ENCODE measurements at places on chromosomes 16 and 17.

GRCh38 chr17:35666070-35666469, 65.4 kb upstream of the RASL10B start:
- DNase-seq, result peak; percentile 6

GRCh38 chr17:76867578-76868175, 527 bp upstream of the MGAT5B start:
- peak; percentile 75 for DNase-seq

- no peak for DNase-seq
Measured at GRCh38 chr17:77105706-77106105, 35.1 kb upstream of the SEC14L1 start.

DNA sequence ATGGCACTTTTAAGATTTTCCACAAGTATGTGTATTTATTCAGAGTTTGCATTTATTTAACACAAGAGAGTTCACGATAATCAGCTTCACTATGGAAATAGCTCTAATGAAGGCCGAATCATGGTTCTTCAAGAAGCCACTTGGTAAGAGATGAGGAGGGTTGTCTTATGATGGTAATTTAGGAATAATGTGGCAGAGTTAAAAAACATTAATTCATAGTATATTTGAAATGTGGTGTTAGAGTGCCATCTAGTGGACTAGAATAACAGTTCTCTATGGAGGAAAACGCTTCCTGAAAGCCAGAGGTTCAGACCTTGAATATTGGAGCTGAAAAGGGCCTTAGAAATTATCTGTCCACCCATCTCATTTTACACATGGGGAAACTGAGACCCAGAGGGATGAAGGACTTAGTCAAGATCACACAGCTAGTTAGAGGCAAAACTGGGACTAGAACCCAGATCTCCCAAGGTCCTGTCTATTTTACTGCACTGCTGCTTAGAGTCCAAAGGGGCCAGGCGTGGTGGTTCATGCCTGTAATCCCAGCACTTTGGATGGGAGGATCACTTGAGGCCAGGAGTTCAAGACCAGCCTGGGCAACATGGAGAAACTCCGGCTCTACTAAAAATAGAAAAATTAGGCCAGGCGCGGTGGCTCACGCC, 33.8 kb upstream of the KPNB1 start:
- peak; percentile 71 for DNase-seq
